Upper lobe of right lung (tissue), 1 donor: ENCODE measurements at places on chromosomes 12 and 14. TPM values are rescaled to one million over a fixed set of nuclear protein-coding genes. Genes with fewer than 3 reads are reported as not detected.

DNA sequence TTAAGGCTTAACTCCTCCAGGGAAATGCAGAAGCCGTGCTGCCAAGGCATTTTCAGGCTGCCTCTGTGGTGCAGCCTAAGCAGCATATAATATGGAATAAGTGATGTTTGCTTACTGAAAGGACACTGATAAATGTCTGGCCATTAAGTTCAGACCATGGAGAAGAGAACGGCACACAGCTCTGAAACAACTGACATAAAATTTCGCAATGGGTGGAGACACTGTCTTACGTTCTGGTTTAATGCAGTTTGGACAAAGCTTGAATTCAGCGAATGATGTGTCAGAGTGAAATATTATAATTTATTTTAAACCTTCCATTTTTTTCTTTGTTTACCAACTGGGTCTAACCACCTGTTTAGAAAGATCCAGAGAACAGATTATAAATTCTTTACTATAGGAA lies 27.2 kb upstream of the NRXN3 start:
- no peaks in the 10 kb centered on the region for H3K27me3 ChIP-seq
- H3K36me3 ChIP-seq, result no peaks in the 10 kb centered on the region
- no peak for DNase-seq
- no peak overlapping the region for H3K4me3 ChIP-seq

DNA sequence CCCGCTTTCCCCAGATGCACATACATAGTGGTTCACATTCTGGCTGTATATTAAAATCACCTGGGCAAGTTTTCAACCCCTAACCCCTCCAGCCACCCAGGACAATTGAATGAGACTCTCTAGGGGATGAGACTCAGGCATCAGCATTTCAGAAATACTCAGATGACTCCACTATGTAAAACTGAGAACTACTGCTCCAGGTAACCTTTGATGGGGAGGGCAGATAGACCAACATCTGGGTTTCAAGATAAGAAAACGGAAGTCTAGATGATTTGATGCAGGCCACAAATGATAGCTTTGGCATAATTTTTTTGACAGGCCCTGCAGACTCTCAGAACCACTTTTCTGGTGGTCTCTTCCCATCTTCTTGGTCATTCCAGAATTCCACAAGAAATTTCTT lies 341.1 kb downstream of the EMP1 start:
- no peak overlapping the region for H3K4me3 ChIP-seq
- H3K27me3 ChIP-seq, result no peaks in the 10 kb centered on the region
- DNase-seq, result no peak
- H3K27ac ChIP-seq, result no peak overlapping the region
- no peaks in the 10 kb centered on the region for H3K4me1 ChIP-seq

DNA sequence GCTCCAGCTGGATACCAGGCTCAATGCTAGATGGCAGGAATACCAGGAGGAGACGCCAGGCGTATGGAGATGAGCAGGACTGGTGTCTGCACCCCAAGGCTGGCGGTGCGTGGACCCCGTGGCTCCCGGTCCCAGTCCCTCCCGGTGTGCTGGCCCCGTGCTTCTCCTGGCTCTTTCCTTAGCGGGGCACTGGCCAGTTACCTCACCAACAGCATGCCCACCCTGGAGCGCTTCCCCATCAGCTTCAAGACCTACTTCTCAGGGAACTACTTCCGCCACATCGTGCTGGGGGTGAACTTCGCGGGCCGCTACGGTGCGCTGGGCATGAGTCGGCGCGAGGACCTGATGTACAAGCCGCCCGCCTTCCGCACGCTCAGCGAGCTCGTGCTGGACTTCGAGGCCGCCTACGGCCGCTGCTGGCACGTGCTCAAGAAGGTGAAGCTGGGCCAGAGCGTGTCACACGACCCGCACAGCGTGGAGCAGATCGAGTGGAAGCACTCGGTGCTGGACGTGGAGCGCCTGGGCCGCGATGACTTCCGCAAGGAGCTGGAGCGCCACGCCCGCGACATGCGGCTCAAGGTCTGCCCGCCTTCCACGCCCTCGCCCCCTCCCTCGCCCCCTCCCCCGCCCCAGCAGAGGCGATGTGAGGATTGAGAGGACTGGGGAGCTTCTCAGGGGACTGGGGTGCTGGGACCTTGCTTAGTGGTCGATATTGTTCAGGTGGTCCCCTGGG lies 14.6 kb downstream of the VASH1 start:
- DNase-seq, result no peak
- no peak overlapping the region for H3K27ac ChIP-seq
- no peaks in the 10 kb centered on the region for H3K27me3 ChIP-seq
- no peak overlapping the region for H3K4me3 ChIP-seq
- H3K36me3 ChIP-seq, result no peaks in the 10 kb centered on the region
- peaks cover 36% of the 10 kb centered on the region for H3K4me1 ChIP-seq

GRCh38 chr12:52006726-52007157 lies at the start of gene TAMALIN:
Gene TAMALIN, plus strand, starts transcription at chr12:52006946. Its CDS starts 74 bp downstream, at chr12:52007020.
- H3K27me3 ChIP-seq, result no peaks in the 10 kb centered on the region
- H3K4me3 ChIP-seq, result peak within 1 kb of the TSS; percentile 71
- peaks cover 9% of the 10 kb centered on the region for H3K36me3 ChIP-seq
- H3K27ac ChIP-seq, result peak within 1 kb of the TSS; percentile 92

The VWF gene
- total RNA-seq, result 729 TPM

DNA sequence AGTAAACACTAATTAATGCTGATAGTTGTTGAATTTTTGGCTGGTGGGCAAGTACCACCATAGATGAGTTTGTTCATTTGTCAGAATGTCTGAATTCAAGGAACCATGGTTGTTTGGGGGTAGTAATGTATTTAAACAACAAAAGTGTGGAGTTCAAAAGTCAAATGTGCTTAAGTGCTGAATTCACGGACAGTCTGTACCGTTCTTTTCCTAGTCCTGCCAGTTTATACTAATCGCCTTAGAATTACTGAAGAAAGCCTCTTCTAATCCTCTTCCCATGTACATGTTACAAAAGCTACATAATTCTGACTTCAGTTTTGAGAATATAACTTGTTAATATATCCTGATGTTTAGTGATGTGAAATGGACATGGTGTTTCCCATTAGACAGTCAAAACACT lies 2.7 kb downstream of the NAA25 start:
- no peak for DNase-seq
- H3K36me3 ChIP-seq, result peaks cover 6% of the 10 kb centered on the region
- H3K4me3 ChIP-seq, result no peak overlapping the region
- no peak overlapping the region for H3K27ac ChIP-seq
- H3K4me1 ChIP-seq, result peaks cover 29% of the 10 kb centered on the region
